Brain pericyte (primary cell): ENCODE measurements at places on chromosomes 12 and 14.

DNA sequence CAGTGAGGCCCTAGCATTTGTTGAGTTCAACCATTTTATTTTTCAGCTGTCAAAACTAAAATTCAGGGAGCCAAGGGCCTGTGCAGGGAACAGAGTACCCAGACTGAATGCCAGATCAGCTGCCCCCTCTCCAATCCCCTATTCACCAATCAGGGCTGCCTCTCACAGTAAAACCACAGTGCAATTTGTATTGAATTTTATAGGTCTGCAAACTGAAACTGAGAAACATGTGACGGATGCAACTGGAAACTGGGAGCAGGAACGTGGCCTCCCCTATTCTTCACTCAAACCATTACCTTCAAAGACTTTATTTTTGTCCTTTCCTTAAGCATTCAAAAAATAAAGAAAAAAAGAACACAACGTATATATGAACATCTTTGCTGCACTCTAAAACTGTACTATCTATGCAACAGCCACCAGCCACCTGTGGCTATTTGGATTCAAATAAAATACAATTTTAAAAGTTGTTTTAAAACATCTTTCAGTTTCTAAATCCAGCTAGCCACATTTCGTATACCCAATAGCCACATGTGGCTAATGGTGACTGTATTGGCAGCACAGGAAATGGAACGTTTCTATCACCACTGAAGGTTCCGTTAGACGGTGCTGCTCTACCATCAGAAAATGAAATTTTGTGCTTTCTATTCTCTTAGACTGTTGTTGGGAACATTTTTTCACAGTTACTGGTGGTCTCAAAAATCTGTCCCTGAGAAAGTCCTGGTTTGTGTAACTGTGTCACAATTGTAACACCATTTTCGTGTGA, 371.3 kb upstream of the FAR2 start:
- no peak for DNase-seq

GRCh38 chr12:106032623-106032925, 106.2 kb downstream of the NUAK1 start:
- DNase-seq: no peak

GRCh38 chr14:92665661-92666110, 82.7 kb downstream of the LGMN start:
- no peak for DNase-seq

- no peak for DNase-seq
Measured at GRCh38 chr14:46653031-46653755, 1.6 kb upstream of the RPL10L start.

DNA sequence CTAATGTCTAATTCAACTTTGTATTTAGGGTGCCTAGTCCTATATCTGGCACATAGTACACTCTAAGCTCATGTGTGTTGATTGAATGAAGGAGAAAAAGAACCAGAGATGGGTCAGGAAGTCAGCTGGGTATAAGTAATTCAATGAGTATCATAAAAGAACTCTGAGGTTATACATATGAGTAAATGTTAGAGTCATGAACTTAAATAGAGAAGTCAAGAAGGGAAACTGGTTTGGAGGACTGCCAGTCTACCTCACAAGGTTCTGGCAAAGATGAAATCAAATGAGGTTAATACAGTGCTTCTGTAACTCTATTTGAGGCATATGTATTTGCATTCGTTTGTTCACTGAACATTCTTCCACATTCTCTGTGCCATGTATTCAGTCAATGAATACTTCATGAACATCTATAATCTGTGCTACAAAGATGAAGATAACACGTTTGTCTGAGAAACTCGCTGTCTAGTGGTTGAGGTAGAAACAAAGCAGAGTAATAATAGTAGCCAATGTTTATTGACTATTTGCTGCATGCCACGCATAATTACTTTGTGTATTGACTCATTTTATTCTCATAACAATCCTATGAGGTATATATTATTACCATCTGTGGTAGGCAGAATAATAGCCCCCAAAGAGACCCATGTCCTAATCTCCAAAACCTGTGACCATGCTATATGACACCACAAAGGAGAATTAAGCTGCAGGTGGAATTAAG, 88.9 kb downstream of the PTGER2 start:
- no peak for DNase-seq

DNA sequence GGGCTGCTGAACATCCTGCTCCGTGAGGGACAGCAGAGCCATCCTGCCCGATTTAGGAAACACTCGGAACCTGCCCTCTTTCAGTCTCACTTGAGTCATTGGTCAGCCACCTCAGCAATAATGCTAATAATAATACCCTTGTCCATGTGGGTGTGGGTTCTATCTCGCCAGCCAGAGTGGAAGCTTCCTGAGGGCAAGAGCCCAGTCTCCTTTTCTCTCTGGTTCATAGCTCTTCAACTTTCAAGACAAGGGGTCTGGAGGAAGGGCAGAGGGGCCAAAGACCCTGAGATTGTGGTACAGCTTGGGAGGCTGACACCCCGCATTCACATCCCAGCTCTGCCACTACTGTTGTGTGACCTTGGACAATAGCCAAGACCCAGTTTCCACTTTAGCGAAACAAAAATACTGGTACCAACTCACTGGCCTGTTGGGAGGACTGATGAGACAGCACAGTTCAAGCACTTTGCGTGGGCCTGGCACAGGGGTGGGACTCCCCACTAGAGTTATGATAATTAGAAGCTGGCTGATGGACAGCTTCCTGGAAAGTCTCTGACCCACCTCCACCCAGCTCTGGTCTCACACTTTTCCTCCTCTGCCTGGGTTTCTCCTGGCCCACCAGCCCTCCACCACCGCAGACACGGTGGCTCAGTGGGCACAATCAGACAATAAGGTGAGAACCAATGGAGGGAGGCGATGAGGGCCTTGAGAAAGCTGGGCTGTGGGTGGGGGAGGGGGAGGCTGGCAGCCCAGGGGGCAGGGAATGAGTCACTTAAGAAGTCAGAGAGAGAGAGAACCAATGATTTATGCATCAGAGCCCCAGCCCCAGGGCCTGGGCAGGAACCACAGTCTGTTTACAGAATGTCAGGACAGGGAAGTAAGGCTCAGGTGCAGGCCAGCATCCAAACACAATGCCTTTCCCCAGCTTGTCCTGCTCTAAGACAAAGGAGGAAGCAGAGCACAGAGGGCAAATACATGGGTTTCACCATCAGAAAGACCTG, 9.6 kb downstream of the FAIM2 start:
- no peak for DNase-seq
